ENCODE measurements at places on chromosomes 4 and X. TPM values are rescaled to one million over a fixed set of nuclear protein-coding genes. Genes with fewer than 3 reads are reported as not detected.

DNA sequence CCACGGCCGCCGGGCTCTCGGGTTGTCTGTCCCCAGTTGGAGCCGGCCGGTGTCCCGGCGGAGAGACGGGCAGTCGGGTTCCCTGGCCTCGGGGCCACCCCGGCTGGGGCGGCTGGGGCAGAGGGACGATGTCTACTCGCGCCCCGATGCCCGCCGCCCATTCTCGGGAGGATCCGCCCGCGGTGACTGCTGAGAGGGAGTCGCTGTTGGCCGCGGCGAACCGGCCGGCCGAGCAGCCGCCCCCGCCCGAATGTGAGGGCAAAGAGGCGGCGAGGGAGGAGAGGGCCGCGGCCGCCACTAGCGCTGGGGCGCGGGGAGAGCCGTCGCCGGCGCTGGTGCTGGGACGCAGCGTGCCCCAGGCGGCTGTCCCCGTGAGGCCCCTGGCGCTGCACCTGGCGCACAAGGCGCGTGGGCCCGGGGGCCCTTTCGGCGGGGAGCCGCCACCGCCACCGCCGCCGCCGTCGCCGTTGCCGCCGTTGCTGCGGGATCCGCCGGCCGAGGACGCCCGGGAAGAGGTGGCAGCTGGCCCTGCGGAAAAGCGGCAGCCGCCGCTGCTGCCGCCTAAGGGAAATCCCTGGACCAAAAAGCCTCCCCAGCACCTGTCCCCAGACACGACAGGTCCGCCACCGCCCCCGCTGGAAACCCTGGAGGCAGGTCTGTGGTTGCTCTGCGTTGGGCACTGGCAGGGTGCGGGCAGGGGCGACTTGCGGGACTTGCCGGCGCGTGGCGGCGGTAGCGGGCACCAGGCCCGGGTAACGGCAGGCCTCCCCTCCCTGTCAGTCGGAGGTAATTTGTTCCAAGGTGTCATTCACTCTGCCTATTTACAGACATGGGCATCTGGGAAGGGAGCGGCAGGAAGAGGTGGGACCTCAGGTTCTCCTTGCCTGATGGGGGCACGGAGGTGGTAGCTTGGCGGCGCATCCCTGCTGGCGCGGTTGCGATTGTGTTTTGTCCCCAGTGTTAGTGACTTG lies 739 bp downstream of the LARP1B start:
- H3K4me3 ChIP-seq, result peak overlapping the region; percentile 86
- DNase-seq, result peak; percentile 92
- H3K27me3 ChIP-seq, result no peaks in the 10 kb centered on the region
- no peaks in the 10 kb centered on the region for H3K36me3 ChIP-seq

Gene HSFX2
- not detected for total RNA-seq

- H3K36me3 ChIP-seq, result no peaks in the 10 kb centered on the region
- H3K4me3 ChIP-seq, result no peak overlapping the region
- no peak for DNase-seq
- H3K27ac ChIP-seq, result no peak overlapping the region
- H3K27me3 ChIP-seq, result no peaks in the 10 kb centered on the region
- no peaks in the 10 kb centered on the region for H3K4me1 ChIP-seq
Observed at GRCh38 chrX:104419211-104419610, 146.8 kb upstream of the IL1RAPL2 start.

GRCh38 chr4:163142246-163142645 lies 24.4 kb downstream of the NAF1 start:
- no peak overlapping the region for H3K27ac ChIP-seq
- H3K4me1 ChIP-seq, result peaks cover 9% of the 10 kb centered on the region
- no peak for DNase-seq

Gene NDNF
- total RNA-seq, result 12.4 TPM

GRCh38 chr4:158801066-158801465 lies 32.2 kb downstream of the FNIP2 start:
- no peaks in the 10 kb centered on the region for H3K36me3 ChIP-seq
- peaks cover 83% of the 10 kb centered on the region for H3K4me1 ChIP-seq
- no peak overlapping the region for H3K4me3 ChIP-seq
- DNase-seq, result no peak
- no peaks in the 10 kb centered on the region for H3K27me3 ChIP-seq

Gene SHOX
- total RNA-seq, result not detected

Gene CAPN6
- 1.1 TPM for total RNA-seq

Gene ING2
- 38.6 TPM for total RNA-seq

DNA sequence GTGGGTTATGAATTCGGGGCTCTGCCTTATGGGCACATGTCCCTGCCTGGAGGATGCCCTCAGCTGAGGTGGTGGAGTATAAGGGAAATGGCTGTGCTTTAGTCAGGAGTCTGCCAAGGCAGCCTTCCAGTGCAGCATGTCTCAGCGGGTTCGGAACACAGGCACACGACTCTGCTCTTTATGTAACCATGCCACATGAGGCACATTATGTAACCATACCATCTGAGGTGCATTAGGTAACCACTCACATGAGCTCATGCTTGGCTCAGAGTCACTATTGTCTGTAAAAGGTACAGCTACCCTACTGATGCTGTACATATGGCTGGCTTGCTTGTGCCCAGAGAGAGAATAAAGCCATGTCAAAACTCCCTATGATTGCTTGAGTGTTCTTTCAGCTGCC lies 723.6 kb downstream of the TRAM1L1 start:
- DNase-seq, result no peak
- H3K36me3 ChIP-seq, result no peaks in the 10 kb centered on the region
- H3K27ac ChIP-seq, result no peak overlapping the region
- no peak overlapping the region for H3K4me3 ChIP-seq
- H3K27me3 ChIP-seq, result no peaks in the 10 kb centered on the region
- H3K4me1 ChIP-seq, result peaks cover 8% of the 10 kb centered on the region

- H3K27me3 ChIP-seq, result no peaks in the 10 kb centered on the region
- DNase-seq, result no peak
- H3K36me3 ChIP-seq, result no peaks in the 10 kb centered on the region
- no peak overlapping the region for H3K4me3 ChIP-seq
- H3K4me1 ChIP-seq, result no peaks in the 10 kb centered on the region
- H3K27ac ChIP-seq, result no peak overlapping the region
Observed at GRCh38 chrX:97844161-97844560, 960.5 kb downstream of the RPA4 start.

DNA sequence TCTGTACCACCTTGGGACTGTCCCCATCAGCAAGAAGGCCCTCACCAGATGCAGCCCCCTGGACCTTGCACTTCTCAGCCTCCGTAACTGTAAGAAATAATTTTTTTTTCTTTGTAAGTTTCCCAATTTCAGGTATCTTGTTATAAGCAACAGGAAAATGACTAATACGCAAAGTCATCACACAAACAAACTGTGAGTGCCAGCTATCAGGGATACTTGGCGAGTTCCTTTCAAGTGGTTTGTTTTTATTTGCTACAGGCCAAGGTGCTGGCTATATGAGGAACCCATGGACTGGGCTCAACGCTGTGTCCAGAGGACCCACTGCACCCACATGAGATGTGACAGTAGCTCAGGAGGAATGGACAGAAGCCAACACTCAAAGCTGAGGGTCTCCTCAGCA lies 11.5 kb upstream of the GPM6B start:
- no peaks in the 10 kb centered on the region for H3K36me3 ChIP-seq
- H3K27me3 ChIP-seq, result no peaks in the 10 kb centered on the region
- no peak for DNase-seq
- H3K4me1 ChIP-seq, result peaks cover 12% of the 10 kb centered on the region

DNA sequence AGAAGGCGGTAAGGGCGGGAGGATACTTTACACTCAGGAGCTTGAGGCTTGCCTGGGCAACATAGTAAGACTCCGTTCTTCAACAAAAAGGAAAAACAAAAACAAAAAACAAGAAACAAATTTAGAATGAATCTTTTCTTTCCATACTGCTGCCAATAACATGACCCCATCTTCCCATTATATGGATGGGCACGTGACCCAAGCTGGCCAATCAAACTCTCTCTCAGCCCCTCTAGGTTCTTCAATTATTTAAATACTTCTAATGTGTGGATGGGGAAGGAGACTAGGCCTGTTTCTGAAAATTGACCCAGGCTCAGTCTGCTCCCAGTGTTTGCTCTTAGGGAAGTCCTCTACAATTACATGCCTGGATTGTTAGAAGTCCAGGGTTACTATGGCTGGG lies 22.2 kb upstream of the ATP6AP2 start:
- no peaks in the 10 kb centered on the region for H3K27me3 ChIP-seq
- H3K4me3 ChIP-seq, result no peak overlapping the region

GRCh38 chr4:54482529-54483200 lies 175.1 kb upstream of the KIT start:
- no peaks in the 10 kb centered on the region for H3K4me1 ChIP-seq
- H3K27me3 ChIP-seq, result no peaks in the 10 kb centered on the region
- no peak overlapping the region for H3K4me3 ChIP-seq
- no peaks in the 10 kb centered on the region for H3K36me3 ChIP-seq
- no peak for DNase-seq

Gene CPZ
- 2.5 TPM for total RNA-seq

DNA sequence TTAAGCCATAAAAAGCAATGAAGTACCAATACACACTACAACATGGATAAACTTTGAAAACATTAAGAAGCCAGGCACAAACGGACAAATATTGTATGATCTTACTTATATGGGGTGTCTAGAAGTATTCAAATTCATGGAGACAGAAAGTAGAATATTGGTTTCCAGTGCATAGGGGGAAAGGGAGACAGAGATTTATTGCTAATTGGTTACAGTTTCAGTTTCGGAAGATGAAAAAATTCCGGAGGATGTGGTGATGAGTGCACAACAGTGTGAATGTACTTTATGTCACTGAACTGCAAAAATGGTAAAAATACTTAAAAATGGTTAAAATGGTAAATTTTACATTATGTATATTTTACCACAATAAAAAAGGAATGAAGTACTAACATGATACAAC lies 5.1 kb upstream of the PRDX4 start:
- H3K27me3 ChIP-seq, result no peaks in the 10 kb centered on the region
- H3K4me1 ChIP-seq, result peaks cover 6% of the 10 kb centered on the region
- no peak overlapping the region for H3K27ac ChIP-seq
- no peak overlapping the region for H3K4me3 ChIP-seq

DNA sequence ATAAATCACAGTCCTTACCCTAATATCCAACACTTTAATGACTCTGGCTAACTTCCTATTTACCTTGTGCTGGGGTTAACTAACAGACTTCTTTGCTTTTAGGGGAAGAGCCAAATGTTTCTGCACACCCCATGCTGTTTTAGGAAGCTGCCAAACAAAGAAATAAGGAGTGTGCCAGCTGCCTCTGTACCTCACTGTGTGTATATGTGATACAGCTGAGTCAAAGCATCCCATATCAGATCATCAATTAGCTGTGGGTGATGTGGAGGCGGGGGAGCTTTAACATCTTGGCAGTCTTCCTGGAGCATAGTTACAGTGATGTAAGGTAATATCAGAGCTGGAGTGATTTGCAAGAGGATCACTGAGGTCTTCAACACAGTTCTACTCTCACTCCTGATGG lies 95.4 kb downstream of the COL25A1 start:
- no peaks in the 10 kb centered on the region for H3K36me3 ChIP-seq
- H3K27ac ChIP-seq, result no peak overlapping the region
- H3K27me3 ChIP-seq, result no peaks in the 10 kb centered on the region

- H3K36me3 ChIP-seq, result no peaks in the 10 kb centered on the region
- H3K4me1 ChIP-seq, result no peaks in the 10 kb centered on the region
- no peak overlapping the region for H3K4me3 ChIP-seq
- H3K27me3 ChIP-seq, result no peaks in the 10 kb centered on the region
Observed at GRCh38 chr4:33411182-33411581, 2691.0 kb downstream of the PCDH7 start.

Gene CFI
- total RNA-seq, result 9.9 TPM

GRCh38 chr4:786861-787300 lies 39.0 kb downstream of the CPLX1 start:
- DNase-seq, result no peak
- peaks cover 27% of the 10 kb centered on the region for H3K4me1 ChIP-seq
- H3K27me3 ChIP-seq, result peaks cover 24% of the 10 kb centered on the region
- H3K27ac ChIP-seq, result peak overlapping the region; percentile 62

Gene SSX4
- not detected for total RNA-seq

- DNase-seq, result no peak
- no peak overlapping the region for H3K27ac ChIP-seq
- H3K36me3 ChIP-seq, result no peaks in the 10 kb centered on the region
- H3K27me3 ChIP-seq, result no peaks in the 10 kb centered on the region
- no peaks in the 10 kb centered on the region for H3K4me1 ChIP-seq
Observed at GRCh38 chrX:24846550-24847150, 152.9 kb downstream of the POLA1 start.

DNA sequence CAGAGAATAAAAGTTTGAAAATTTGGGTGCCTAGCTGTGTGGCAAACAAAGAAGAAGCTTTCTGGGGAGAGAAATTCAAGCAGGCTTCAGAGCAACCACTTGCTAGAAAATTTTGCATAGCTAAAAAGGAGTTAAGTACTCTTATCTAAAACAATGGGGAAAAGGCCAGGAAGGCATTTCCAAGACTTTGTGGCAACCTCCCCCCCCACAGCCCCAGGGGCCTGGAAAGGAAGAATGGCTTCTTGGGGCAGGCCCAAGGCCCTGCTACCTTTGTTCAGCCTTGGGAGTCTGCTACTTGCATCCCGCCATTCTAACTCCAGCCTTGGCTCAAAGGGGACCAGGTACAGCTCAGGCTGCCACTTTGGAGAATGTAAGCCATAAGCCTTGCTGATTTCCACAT lies 102.2 kb downstream of the PTCHD1 start:
- no peak overlapping the region for H3K27ac ChIP-seq
- H3K27me3 ChIP-seq, result no peaks in the 10 kb centered on the region
- H3K4me1 ChIP-seq, result peaks cover 21% of the 10 kb centered on the region
- no peak for DNase-seq

DNA sequence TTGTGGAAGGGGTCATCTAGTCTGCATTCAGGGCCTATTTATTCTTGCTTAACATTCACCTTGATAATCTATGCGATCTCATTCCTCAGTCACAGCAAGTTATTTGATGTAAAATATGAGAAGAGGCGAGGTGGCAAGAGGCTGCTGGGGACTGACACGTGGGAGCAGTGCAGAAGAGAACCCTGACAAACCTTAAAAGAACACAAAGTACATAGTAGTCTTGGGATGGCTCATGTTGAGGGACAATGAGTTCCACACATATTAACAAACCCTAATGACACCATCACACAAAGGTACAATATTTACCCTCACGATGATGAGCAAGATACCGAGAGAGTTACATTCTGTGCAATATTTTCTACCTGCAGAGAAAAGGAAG lies 57.5 kb downstream of the MAML3 start:
- peaks cover 76% of the 10 kb centered on the region for H3K4me1 ChIP-seq
- H3K27me3 ChIP-seq, result no peaks in the 10 kb centered on the region
- peak overlapping the region; percentile 63 for H3K27ac ChIP-seq
- no peaks in the 10 kb centered on the region for H3K36me3 ChIP-seq
- H3K4me3 ChIP-seq, result no peak overlapping the region

DNA sequence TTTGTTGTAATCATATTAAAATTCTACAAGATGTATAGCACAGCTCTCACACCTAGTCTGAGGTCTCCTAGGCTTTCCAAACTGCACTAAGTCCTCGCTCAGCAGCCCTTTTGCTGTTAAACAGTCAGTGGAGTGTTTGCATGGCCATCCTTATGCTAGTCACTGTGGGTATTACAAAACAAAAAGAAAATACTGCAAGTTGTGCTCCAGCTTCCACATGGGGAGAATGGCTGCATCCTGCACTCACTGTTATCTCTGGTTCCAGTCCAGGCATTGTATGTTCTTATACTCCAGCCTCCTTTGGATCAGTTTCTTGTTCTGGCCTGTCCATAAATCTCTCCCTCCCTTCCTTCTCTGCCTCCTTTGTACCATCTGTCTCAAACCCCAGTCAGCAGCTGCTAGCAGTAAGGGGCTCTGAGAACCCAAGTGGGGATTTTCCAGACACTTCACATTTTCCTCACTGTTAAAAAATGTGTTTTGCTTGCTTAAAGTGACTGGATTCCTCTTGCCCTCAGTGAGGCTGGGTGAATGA lies 38.5 kb upstream of the BMP15 start:
- H3K27ac ChIP-seq, result no peak overlapping the region
- H3K4me1 ChIP-seq, result no peaks in the 10 kb centered on the region
- H3K27me3 ChIP-seq, result no peaks in the 10 kb centered on the region
- no peak overlapping the region for H3K4me3 ChIP-seq
- no peak for DNase-seq

- no peak overlapping the region for H3K27ac ChIP-seq
- H3K4me1 ChIP-seq, result no peaks in the 10 kb centered on the region
- H3K36me3 ChIP-seq, result no peaks in the 10 kb centered on the region
- no peak overlapping the region for H3K4me3 ChIP-seq
- no peaks in the 10 kb centered on the region for H3K27me3 ChIP-seq
Observed at GRCh38 chrX:7254144-7254543, 106.2 kb upstream of the PUDP start.

Measured in esophagus muscularis mucosa (tissue), 4 donors.